ENCODE measurements at places on chromosomes 13 and 19.
A peak's percentile ranks its signal among the peaks of the same experiment; 100 is the strongest.

DNA sequence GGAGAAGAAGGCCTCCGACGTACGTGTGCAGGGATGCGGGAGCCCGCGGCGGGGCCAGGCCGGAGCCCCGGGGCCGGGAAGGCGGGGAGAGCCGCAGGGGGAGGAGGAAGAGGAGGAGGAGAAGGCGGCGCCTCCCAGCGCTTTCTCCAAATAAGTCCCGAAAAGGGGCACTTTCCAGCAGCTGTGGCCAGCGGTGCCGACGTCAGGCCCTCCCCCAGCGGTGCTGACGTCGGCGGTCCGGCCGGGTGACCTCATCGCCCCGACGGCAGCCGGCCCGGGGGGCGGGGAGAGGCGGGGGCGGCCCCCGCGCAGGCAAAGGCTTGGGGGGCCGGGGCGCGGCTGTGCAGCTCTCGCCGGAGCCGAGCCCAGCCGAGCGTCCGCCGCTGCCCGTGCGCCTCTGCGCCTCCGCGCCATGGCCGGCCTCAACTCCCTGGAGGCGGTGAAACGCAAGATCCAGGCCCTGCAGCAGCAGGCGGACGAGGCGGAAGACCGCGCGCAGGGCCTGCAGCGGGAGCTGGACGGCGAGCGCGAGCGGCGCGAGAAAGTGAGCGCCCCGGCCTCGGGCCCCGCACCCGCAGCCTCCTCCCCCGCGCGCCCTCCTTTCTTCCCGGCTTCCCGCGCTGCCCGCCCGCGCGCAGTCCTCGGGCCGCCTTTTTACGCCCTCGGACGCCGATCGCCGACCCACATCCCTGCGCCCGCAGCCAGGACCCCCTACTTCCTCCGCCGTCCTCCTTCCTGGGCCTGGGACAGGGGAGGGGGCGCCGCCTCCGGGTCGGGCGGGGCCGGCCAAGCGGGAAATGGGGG is at the start of gene TPM4:
TSS of gene TPM4 (plus strand) at position 342 of the 804 bp plus-strand sequence. CDS start at position 413, 71 bp downstream.
- DNase-seq, result peak; percentile 52

DNA sequence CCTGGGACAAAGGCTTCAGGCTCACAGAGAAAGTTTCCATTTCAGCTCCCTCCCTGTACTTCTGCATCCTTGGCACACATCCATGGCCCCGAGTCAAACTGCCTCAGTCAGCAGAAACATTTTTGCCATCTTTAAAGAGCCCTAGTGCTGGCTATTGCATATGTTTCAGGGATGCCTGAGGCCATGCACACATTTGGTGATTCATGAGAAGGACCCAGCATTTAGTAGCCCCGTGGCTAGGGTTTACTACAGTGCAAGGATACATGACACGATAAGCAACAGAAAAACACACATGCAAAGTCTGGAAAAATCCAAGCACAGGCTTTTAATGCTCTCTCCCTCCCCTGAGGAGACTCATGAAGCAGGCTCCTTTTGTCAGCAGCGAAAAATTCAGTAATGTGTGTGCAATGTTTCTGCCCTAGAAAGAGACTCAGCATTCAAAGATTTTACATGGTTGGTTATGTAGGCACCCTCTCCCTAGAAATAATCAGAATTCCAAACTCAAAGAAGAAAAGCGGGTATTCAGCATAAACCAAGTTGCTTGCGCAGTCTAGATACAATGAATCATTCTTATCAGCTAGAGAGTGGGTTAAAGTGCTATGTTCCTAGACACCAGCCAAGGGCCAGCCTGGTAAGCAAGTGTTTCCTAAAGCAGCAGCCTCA is 17.6 kb downstream of the ACOD1 start:
- DNase-seq, result no peak

DNA sequence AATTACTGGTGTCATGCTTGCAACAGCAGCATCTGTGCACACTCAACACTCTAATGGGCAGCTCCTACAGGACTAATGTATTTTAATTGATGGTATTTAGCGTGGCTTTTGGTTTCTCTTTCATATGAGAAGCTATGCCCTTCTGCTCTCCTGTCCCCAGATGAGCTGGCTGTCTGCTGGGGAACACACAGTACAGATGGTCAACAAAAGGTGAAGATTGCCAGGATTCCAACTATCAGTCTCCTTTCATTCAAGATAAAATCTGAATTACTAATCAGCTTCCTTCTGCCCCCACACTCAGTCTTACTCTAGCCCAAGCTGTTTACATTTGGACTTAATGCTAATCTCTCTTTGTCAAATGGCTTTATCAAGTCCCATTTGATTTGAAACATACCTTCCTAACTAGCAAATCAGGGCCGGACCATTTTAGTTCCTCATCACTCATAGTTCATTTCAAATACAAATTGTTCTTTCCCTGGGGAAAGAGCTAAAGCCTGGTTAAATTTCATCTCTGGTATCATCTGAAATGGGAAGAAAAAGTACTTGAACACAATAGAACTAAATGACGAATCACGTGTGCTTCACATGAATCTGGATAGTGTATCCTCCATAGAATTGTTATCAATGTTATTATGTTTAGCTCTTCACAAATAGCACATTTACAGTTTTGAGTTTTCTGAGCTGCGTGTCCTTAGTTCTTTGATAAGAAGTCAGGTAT is 988.0 kb downstream of the PCDH17 start:
- no peak for DNase-seq

- DNase-seq, result no peak
These were observed 2.6 kb downstream of the MBNL2 start for GRCh38 chr13:97224544-97225300.

GRCh38 chr19:56538761-56539263 is at the start of gene ZFP28:
Gene ZFP28, plus strand, starts transcription at chr19:56538948. Its CDS starts 71 bp downstream, at chr19:56539019.
- DNase-seq, result peak; percentile 56

DNA sequence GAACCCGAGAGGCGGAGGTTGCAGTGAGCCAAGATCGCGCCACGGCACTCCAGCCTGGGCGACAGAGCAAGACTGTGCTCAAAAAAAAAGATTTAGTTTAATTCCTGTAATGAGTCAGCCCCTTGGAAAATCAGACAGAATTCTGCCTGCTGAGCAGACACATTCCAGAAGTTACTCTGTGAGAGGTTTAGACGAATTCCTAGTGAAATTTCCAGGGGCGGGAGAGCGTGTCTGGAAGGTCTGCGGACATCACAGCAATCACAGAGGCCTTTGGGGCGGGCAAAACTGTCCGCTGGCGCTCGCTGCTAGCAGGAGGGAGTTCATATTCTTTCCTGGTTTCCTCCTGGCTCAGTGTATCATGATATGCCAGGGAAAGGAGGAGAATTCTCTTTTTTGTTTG is 17.5 kb downstream of the MISP start:
- no peak for DNase-seq
